ENCODE measurements at places on chromosomes 6 and 20.

DNA sequence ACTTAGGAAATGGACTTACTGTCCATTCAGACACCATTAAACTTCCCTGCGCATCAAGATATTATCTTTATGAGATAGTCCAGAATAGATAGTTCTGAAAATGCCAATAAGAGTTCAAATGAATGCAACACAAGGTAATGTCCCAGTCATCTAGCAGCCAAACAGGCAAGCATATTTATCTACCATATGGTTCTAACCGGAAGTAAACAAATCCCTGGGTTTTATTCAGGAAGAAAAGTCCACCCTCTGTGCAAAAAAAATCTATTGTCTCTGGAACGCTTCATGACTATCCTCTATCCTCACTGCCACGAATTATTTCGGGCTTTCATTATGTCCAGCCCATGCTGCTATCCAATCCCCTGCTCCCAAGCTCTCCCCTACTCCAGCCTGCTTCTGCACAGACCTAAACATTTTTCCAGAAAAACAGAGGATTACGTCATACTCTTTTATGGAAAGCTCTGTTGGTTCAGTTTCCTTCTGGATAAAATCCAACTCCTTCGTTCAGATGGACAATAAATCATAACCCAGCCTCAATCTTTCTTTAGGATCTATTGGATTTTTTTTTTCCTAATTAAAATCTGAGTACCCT, 11.4 kb downstream of the PPIL6 start:
- no peak for DNase-seq

GRCh38 chr6:27873021-27873940, 38.9 kb downstream of the OR2B2 start:
- DNase-seq: peak; percentile 35

DNA sequence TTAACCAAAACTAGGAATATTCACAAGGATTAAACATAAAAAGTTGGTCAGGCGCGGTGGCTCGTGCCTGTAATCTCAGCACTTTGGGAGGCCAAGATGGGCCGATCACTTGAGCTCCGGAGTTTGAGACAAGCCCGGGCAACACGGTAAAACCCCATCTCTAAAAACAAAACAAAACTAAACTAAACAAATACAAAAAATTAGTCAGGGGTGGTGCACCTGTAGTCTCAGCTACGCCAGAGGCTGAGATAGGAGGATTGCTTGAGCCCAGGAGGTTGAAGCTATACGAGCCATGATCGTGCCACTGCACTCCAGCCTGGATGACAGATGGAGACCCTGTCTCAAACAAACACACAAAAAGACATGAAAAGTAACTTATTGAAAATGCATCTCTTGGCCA, 3.2 kb downstream of the PSORS1C2 start:
- no peak for DNase-seq

DNA sequence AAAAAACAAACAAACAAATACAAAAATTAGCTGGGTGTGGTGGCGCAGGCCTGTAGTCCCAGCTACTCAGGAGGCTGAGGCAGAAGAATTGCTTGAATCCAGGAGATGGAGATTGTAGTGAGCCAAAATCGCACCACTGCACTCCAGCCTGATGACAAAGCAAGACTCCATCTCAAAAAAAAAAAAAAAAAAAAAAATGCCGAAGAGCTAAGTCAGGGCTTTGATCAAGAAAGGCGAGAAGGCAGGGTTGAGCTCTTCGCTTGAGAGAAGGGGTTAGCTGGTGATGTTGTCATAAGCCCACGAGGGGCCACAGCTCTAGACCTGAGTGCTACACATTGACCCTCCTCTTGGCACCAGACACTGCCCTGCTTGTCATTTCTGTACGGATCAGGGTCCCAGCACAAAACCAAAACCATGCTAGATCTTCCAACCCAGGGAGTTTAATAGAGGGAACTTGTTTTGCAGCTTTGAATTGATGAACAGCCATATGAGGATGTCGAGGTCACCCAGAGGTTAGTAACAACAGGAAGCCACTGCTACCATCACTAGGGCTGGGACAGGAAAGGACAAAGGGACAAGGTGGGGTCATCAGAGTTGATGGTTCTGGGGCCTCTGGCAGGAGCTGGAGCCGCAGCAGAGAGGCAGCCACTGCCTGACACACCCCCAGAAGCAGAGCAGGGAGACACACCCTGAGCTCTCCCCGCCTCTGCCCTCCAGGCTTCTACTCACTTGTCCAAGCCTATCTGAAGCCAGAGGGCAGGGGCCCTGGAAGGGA, 122.7 kb downstream of the SNX5 start:
- no peak for DNase-seq

DNA sequence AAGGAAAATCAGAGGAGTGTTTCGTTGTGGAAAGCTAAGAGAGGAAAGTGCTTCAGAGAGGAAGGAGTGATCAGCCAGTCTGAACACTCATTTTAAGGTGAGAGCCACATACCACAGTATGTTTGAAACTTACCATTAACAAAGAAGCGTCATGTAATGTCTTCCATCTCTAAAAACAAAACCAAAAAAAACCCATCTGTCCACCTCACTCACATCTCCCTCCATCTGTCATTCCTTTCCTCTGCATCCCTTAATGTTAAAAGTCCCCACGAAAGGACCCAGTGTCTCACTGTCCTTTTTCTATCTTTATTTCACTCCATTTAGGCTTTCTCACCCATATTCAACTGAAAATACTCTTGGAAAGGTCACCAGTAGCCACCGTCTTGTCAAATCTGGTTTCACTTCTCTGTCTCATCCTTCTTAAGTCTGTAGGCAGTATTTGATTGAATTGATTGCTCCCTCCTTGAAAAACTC, 59.4 kb upstream of the GNRH2 start:
- peak; percentile 24 for DNase-seq

DNA sequence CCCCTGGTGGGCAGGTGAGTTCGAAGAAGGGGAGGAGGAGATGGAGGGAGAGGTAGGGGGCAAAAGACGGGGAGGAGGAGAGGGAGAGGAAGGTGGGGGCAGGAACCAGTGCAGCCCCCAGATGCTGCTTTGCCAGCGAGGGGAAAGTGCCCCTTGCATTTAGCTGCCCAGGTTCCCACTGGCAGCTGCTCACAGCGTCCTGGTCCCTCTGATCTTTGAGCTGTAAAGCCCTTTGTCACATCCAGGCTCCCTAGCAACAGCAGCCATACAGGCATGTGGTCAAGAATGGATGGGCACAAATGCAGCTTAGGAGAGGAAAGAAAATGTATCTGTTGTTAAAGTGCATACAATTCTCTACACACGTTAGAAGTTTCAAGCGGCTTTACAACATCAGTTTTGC, 160.9 kb downstream of the CD83 start:
- DNase-seq: no peak

- no peak for DNase-seq
These were observed 262.4 kb downstream of the ERMARD start for GRCh38 chr6:170013815-170014214.

GRCh38 chr20:22716821-22717351, 132.5 kb upstream of the FOXA2 start:
- no peak for DNase-seq

DNA sequence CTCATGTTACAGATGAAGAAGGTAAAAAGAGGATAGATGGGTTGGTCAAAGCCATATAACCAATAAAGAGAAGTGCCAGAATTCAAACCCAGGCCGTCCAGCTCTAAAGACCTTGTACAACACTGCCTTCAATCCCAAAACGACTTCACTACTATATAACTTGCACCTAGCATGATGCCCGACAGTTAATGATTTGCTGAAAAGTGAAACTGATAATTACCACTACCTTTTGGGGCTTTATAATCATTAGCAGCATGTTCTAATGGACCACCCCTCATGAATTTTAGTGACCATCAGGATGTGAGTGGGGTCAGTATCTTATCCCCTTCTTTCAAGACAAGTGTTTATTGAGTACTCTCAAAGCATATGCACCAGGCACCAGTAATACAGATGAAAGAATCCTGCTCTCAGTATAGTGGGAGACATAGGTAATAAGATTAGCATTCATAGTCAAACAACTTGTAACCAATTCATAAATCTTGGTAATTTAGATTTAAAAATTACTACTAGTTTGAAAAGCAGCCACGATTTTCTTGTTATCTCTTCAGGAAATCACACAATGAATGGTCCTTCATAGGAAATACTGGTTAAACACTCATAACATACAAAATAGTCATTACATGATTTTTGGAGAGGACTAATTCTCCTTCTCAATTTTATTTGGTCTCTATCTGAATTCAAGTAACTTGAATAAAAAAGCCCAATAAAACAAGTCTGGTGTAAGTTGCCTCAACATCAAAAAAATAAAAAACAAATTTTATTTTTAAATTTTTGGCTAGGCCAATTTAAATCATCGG, 98.0 kb downstream of the EPB41L2 start:
- no peak for DNase-seq

GRCh38 chr6:75528423-75528822, 34.8 kb upstream of the FILIP1 start:
- no peak for DNase-seq

GRCh38 chr20:48703511-48704219, 124.1 kb downstream of the PREX1 start:
- no peak for DNase-seq

DNA sequence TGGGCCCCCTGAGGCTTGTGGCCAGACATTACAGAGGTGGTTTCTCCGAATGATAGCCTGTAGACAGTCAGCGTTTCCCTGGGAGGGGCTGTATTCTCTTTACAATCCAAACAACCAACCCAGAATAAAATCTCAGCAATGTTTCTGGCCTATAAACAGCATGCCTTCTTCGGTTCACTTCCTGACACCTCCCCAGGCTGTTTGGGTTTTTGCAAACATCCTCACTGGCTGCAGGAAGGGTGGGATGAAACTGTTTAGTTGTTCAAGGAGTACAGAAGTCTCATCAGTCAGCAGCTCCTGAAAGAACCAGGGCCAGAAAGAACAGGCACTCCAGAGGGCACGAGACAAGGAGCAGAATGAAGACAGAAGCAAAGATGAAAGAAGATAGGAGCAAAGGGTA, 350.0 kb downstream of the QKI start:
- DNase-seq: no peak

DNA sequence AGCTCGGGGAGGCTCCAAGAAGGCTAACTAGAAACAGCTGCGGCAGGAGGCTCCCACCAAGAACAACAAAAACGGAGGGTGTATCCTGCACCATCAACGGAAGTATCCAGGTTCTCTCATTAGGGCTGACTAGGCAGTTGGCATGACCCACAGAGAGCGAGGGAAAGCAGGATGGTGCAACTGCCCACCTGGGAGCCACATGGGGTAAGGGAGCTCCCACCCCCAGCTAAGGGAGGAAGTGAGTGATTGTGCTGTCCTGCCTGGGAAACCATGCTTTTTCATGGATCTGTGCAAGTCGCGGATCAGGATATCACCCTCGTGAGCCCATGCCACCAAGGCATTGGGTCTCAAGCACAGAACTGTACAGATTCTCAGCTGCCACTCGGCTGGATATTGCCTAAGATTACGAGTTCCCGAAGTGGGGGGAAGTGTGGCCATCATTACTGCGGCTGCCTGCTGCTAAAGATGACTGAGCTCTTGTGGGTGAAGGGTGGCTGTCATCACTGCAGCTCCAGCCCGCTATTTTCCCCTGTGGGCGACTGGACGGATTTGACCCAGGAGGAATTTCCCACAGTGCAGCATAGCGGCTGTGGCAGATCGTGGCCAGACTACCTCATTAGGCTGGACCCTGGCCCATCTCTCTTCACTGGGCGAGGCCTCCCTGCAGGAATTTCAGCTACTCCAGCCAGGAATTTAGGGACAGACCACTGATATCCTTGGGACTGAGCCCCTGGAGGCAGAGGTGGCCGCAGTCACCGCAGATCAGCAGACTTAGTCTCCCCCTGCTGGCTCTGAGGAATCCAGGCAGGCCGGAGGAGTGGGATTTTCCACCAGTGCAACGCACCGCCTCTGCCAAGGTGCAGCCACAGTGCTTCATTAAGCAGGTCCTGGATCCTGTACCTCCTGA, 515.7 kb downstream of the FRK start:
- DNase-seq: no peak
